ENCODE measurements at places on chromosomes 4 and X.

- DNase-seq: no peak
These were observed 129.7 kb upstream of the USP38 start for GRCh38 chr4:143054971-143055370.

DNA sequence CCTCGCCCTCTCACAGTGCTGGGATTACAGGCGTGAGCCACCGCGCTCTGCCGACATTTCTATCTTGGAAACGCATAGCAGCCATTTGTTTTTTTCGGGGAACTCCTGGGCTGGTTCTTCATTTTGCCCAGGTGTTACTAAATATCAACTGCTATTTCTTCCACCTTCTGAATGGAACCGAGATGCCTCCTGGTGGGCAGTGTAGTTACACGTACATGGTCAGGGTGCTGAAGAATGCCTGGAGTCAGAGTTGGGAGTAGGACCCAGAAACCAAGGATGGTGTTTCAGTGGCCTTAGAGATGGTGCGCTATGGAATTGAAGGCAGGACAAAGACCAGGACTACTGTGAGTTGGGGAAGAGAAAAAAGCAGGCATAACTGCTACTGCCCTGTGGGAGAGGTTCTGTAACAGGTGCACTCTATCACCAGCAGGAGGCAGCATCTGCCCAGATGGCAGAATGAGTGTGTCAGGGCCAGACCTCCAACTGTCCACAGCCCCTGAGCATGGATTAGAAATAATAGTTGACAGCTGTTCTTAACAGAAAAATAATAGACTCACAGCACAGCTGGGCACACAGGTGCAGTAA lies 81.7 kb downstream of the ZC4H2 start:
- DNase-seq: no peak

DNA sequence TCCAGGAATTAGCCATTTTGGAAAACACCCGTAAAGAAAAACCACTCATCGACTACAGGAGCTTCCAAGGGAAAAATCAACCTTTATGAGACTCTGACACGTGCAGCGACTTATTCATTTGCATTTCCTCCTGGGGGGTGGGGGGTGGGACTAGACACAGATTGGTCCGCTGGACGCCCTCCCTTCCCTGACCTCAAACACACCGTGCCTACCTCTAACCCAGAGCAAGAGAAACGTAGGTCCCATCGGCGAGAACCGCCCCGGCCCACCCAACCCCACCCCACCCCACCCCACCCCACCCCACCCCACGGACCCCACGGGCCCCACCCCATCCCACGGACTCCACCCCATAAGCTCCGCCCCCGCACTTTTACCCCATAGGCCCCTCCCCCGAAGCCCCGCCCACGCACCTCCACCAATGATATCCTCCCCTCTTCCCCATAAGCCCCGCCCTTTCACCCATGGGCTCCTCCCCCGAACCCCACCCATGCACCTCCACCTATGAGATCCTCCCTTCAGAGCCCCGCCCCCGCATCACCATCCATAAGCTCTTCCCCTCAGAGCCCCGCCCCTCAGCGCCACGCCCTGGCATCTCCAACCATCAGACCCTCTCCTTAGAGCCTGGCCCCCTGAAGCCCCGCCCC lies 1.1 kb downstream of the GTPBP6 start:
- DNase-seq: no peak

DNA sequence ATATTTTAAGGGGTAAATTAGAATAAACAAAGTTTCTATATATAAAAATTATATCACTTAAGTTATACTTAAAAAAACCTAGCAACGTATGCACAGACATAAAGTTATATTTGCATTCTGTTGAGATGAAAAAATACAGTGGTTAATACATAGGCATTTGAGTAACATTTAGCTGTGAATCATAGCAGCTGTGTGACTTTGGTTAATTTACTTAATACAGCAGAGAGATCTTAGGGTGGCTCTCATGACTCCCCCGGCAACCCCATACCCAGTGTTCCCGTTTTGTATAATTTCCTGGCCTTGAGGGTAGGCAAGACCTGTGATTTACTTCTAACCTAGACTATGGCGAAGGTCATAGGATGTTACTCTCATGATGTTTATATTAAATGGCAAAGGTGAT lies 504.8 kb downstream of the INPP4B start:
- DNase-seq: no peak

- DNase-seq: no peak
These were observed 41.5 kb upstream of the FAT1 start for GRCh38 chr4:186765138-186765537.

DNA sequence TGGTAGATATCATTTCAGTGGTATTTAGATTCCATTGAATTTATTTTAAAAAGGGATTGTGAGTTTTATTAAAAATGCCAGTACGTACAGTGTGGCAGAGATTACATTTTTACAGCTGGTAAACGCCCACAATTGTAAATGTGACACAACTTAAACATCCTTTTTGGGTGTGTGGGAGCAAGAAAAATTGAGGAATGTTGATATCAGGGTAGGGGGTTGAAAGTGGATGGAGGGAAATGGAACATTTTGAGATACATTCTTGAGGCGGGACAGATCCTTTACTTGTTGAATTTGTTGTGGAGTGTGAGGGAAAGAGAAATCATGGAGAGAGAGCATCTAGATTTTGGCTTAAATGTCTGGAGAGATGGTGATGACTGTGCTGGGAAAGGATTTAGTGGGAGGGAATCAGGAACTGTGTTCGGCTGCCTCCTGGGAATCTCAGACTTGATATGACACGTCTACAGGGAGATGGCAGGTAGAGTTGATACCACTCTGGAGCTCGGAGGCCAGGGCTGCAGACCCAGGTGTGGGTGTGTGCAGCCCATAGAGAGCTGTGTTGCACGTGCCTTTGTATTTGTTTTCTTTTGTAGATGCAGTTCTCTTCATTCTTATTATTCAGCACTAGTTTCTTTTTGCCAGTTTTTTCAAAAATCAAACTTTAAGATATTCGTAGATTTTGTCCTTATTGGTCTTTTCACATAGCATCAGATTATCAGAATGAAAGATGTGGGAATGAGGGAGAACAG lies 10.8 kb downstream of the TMEM131L start:
- DNase-seq: no peak

GRCh38 chrX:2559124-2559523 lies 58.3 kb upstream of the DHRSX start:
- no peak for DNase-seq

Data from NCI-H2227 treated with DMSO at 0.1 percent for 48 hours (cell line).